T-helper 17 cell (primary cell): ENCODE measurements at places on chromosomes 16 and 17.

DNA sequence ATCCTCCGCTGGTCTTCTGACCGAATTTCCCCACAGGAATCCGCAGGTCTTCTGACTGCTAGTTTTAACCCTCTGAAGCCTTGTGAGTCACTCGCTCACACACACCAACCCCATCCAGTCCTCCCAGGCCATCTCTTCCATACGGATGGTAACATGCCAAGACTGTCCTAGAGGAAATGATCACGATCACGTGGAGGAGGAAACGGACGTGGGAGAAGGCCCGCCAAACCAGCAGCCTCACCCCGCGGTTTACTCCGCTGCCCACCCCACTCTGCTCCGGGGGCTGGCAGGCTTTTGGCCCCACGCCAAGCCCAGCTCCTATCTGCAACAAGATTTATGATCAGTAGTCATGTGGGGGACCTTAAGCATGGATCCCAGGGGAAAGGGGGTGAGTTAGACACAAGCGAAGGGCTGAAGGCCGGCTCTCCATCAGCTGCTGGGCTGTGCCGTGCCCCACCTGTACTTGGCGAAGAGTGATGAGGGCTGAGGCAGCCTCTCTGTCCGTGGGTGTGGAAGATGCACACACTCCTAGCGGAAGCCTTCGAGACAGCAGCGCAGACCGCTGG lies 1.5 kb upstream of the FAAP100 start:
- DNase-seq: no peak

DNA sequence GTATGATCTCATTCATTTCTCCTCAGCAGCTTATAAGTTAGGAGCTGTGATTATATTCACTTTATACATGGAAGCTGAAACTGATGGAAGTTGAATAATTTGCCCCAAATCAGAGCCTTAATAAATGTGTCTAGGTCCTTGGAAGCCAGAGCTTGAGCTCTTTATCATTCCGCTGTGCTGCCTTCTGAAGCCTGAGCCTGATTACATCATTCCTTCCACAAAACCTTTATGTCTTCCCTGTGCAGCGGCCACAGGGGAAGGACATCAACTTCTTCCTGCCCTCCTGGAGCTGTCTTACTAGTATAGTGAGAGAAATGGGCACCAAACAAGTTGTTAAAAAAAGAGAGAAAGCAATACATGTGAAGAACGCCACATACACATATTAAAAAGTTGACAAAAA lies 6.8 kb downstream of the TNRC6C start:
- no peak for DNase-seq

GRCh38 chr16:30121741-30122571 lies 1.1 kb downstream of the MAPK3 start:
- DNase-seq: no peak

DNA sequence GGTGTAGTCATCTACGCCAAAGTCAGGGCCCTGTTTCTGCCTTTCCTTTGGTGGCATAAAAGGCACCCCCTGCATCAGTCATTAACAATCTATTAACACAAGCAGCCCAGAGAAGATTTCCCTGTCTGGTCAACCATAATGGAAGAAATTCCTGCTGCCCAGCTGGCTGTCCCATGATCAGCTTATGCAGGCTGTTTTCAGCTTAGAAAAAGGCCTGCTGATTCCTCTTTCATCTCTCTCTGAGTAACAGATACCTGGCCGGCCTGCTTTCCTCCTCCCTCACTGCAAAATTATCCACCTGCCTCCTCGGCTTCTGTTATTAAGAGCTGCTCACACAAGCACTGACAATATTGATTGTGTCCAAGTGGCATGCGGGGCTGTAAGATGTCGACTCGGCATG lies 70.3 kb upstream of the MMP2 start:
- DNase-seq: no peak

GRCh38 chr16:15739464-15739863 lies 89.4 kb downstream of the NDE1 start:
- no peak for DNase-seq

GRCh38 chr16:930511-930910 lies 40.3 kb downstream of the LMF1 start:
- DNase-seq: no peak

DNA sequence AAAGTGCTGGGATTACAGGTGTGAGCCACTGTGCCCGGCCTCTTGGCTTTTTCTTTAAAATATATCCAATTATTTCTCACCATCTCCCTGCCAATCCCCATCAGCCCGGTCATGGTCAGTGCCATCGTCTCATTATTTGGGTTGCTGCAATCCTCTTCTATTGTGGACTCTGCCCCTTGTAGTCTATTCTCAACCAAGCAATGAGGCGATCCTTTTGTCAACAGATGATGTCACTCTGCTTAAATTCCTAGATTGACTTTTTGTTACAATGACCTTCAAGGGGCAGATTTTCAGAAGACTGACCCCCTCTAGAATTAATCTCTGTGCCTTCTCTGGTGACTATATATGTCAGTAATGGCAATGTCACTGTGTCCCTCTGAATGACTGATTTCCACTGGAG lies 384.7 kb downstream of the UTP18 start:
- no peak for DNase-seq

GRCh38 chr17:18074566-18075272 lies 13.0 kb upstream of the DRG2 start:
- no peak for DNase-seq

- no peak for DNase-seq
These were observed 270.7 kb upstream of the SOX9 start for GRCh38 chr17:71849783-71850768.

GRCh38 chr17:6496640-6497441 lies 52.6 kb downstream of the PIMREG start:
- DNase-seq: no peak

GRCh38 chr16:56425439-56425832 lies at the start of gene AMFR:
Gene AMFR (minus strand): TSS chr16:56425545. CDS start chr16:56425327, 218 bp downstream.
- peak; percentile 80 for DNase-seq

DNA sequence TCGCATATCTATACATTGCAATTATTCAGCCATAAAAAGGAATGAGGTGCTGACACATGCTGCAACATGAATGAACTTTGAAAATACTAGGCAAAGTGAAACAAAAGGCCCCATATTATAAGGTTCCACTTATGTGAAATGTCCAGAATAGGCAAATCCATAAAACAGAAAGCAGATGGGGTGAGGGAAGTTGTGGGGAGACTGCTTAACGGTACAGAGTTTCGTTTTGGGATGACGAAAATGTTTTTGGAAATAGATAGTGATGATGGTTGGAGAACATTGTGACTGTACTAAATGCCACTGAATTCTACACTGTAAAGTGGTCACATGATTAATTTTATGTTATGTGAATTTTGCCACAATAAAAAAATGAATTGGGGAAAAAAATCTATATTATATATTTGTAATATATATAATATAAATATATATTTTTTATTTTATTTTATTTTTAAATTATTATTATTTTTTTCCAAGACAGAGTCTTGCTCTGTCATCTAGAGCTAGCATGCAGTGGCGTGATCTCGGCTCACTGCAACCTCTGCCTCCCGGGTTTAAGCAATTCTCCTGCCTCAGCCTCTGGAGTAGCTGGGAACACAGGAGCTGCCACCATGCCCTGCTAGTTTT lies 4.2 kb upstream of the GNA13 start:
- no peak for DNase-seq
